ENCODE measurements at places on chromosomes 7 and 10. TPM values are rescaled to one million over a fixed set of nuclear protein-coding genes. Genes with fewer than 3 reads are reported as not detected.

Gene C7orf57
- 7.9 TPM for total RNA-seq

DNA sequence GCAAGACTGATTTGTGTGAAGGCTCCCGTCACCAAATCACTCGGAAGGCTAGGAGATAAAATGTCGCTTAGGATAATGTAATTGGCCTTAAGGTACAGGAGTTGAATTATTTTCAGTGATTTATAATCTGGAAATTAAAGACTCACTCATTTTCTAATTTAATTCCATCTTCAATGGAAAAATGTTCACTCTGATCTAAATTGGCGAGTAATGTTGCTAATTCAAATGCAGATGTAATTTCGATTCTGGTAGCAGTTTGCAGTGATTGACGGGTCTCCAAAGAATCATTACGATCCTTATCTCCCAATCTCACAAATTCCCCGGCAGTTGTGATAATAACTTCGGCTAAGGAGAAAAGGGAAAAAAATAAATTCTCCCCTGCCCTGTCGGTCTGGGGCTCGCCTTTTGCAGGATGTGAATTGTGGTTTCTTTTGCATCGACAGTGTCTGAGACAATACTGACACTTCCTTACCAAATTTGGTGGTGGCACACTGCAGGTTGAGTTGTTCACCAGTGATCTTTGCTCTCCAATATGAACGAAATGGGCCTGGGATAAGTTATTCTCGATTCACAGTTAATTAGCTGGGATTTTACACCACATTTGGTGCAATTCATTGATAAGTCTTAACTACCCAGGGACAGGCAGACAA, 215.1 kb upstream of the GPR26 start:
- no peak for DNase-seq

DNA sequence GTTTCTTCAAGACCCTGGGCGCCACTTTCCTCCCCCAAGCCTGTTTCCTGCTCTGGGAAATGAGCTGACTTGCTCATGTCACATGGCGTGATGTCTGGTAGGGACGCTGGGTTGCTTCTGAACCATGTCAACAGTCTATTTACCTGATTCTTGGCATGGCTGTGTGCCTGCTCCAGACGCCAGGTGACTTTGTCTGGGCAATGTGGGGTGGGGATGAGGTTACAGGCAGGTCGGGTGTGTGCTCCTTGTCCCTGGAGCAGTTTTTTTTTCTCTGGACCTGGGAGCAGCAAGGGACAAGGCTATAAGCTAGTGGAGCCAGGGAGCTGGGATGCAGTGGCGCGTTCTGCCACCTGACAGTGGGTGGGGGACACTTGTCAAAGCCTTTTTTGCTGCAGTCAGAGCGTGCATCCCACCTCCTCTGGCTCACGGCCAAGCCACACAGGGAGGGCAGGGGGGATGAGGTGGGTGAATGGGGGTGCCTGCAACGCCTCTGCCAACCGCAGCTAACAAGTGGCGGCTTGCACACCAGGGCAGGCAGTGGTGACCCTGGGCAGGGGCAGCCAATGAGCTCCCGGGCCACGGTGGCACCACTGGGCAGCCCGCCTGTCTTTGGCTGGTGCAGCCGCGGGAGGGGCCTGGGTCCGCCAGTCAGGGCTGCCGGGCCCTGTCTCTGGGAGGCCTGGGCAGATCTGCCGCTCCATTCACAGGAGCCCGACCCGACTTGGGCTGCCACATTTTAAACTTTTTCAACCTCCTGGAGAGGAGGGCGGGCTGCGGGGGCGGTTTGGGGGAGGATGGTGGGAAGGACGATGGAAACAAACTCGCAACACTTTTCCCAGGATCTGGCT, 22.9 kb downstream of the DNAJB12 start:
- DNase-seq, result peak; percentile 95

DNA sequence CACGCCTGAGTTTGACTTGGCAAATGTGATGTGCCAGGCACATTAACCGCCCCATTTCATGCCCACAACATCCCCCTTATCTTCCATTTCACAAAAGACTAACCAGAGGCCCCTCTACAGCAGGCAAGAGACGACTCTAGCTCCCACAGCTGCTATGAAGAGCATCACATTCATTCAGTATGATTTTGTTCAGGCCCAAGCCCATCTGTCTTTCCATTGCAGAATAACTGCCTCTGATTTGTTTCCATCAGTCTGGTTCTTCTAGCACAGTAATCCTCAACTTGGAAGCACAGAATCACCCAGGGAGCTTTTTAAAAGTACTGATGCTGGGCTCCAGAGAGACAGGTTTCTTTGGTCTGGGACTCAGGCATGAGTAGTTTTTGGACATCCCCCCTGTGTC, 169.7 kb downstream of the NEURL1 start:
- no peak for DNase-seq

DNA sequence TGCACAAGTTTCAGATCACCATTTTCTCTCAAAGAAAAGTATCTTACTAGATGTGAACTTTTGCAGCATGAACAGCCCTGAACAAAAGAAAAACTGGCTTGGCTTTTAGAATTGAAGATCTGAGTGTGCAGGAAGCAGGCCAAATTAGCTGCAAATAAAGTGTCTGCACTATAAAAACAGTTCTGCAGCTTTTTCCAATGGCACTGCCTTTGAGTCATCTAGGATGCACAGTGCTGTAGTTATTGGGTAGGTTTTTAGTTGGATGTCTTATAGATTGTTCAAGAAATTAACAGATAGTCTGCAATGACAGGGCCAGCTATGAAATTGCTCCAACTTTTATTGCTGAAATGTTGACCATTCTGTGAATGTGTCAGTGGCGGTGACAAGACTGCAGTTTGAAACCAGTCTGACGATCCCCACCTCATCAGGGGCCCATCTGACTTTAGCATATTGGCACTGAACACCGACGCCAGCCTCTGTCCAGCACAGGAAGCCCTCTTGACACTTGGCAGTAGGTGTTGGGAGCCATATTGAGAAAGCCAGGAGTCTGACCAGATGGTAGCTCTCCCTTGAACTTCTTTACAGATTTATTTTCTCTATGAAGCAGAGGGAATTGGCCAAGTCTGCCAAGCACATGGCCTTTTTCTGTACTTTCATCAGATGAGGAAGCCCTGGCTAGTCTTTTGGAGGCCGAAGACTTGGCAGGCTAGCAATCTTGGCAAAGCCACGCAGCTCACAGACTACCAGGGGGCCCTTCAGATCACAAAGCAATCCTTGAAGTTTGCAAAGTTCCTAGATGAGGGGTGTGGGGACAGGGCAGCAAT, 490.6 kb downstream of the NEBL start:
- DNase-seq, result peak; percentile 92

Gene TET1
- 24.4 TPM for total RNA-seq

Gene SAMD9
- total RNA-seq, result 9.6 TPM

DNA sequence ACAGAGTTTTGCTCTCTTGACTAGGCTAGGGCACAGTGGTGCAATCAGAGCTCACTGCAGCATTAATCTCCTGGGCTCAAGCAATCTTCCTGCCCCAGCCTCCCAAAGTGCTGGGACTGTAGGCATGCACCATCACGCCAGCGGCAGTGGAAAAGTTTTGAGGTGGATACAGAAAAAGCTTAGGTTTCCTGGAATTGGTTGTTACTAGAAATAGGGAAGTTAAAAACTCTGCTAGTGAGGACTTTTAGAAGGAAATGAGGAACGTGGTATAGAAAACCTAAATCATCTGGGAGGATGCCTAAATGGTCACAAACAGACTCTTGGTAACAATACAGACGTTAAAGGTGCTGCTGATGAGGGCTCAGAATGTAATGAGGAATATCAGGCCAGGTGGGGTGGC, 10.9 kb upstream of the SNX8 start:
- no peak for DNase-seq

- DNase-seq, result peak; percentile 5
These were observed 758.6 kb upstream of the KCND2 start for GRCh38 chr7:119514326-119514725.

DNA sequence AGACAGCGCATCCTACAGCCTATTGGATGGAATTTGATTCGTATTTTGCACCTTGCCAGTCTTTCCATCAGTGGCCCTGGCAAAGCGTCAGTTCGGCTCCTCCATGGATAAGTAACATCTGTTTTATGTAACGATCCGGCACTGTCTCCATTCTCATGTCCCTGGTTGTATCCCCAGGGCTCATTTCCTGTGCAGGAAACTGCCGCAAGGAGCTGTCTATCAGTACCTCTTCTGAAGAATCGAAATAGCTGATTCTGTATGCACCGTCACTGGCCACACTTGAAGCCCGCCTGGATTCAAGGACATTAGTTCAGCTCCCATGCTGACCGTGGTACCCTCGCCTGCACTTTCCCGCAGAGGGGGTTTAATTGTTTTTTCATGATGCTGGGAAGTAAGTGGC, 53.1 kb upstream of the NPS start:
- no peak for DNase-seq

DNA sequence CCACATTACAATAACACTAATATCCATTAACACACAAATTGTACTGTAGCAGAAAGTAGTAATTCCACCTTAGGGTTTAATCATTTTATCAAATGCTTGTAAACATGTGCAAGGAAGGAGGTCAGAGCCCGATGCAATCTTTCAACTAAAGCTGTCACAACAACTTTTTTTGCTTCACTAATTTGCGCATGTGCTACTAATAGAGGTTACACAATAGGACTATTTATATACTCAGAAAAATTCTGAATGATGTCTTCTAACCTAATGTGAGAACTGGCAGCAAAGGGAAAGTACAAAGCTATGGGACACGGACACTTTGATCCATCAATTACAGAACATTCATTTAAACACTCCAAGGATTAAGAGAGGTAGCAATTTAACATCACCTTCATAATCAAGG, 244.4 kb downstream of the CHCHD3 start:
- DNase-seq, result no peak

Gene ARHGEF5
- 3.5 TPM for total RNA-seq

DNA sequence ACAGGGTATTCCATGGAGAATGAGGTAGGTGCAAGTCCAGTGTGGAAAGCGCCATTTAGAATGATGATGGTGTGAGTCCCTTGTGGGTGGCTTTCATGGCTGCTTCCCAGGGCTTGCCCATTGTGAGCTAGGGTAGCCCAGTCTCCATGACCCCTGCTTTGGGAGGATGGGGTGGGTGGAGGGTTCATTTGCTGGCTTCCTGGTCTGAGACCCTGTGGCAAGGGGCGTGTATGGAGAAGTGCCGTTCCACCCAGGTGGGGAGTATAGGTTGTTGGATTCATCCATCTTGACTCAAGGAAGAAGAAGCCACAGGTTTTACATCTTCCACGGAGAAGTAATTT, 27.7 kb downstream of the CCM2 start:
- no peak for DNase-seq

All from spinal cord (tissue), 10 donors.